ENCODE measurements at places on chromosomes 11 and 22. TPM values are rescaled to one million over a fixed set of nuclear protein-coding genes. Genes with fewer than 3 reads are reported as not detected.

DNA sequence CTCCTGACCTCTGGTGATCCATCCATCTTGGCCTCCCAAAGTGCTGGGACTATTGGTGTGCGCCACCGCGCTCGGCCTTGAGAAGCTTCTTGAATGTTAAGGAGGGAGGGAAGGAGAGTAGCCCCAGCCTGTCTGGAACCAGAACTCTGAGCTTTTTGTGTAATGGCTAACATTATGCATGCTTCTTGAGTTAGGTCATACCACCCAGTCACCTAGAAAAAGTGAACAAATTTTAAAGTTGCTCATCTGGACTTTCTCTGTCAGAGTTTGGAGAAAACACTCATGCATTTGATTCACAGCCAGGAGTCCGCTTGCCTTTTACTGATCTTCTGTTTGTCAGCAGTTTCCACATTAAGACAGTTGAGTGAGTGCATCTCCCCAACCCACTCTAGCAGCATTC lies 82.1 kb downstream of the PPP6R3 start:
- DNase-seq: no peak

GRCh38 chr22:17639247-17639741 lies 737 bp downstream of the BCL2L13 start:
- peak; percentile 67 for DNase-seq

DNA sequence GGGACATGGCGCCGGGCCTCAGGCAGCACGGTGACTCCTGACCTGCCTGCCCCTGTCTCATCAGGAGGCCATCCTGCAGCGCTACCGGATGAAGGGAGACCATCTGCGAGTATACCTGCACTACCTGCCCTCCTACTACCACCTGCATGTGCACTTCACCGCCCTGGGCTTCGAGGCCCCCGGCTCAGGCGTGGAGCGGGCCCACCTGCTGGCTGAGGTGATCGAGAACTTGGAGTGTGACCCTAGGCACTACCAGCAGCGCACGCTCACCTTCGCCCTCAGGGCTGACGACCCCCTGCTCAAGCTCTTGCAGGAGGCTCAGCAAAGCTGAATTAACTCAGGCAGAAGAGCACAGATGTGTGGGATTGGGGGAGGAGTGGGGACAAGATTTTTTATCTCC lies 10.2 kb upstream of the ST3GAL4 start:
- no peak for DNase-seq

GRCh38 chr22:22769434-22770279 lies 118.0 kb upstream of the IGLL5 start:
- DNase-seq: no peak

GRCh38 chr11:19803506-19803998 lies 90.9 kb downstream of the NAV2 start:
- no peak for DNase-seq

DNA sequence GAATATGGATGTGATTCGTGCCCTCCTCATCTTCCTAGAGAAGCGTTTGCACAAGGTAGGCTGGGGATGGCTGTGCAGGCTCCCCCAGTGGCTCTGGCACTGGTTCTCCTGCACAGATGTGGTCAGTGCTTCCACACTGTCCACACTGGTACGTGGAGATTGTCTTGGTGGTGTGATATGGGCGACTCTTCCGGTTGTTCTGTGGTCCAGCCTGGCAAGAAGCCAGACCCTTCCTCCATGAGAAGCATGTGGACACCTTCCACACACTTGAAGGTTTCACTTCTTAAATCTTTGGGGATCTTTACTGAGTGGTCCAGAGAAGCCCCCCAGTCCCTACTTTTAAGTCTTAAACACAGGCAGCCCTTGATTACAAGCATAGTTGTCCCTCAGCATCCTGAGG lies 3.8 kb downstream of the RIC8A start:
- no peak for DNase-seq

DNA sequence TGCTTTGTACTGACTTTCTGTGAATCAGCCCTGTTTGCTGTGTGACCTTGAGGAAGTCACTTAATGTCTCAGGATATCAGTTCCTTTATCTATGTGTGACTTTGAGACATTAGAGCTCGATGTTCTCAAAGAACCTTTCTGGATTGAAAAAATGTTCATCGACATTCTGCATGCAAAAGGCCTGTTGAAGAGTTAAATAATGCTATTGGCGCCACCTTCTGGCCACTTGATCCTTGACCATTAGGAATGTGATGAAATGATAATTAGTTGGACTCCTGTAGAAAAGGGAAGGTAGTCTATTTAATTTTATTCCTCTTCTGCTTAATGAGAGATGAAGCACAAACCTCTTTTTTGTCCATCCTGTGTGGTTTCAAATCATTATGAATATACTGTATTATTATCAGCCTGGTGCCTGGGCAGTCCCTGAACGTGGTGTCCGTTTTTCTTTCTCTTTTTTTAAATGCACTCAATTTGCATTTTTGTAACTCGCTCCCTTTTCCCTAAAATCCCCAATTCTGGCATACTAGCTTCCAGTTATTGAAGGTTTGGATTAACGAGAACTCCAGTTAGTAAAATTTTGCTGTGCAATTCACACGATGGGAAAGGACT lies 20.7 kb downstream of the ELF5 start:
- peak; percentile 81 for DNase-seq

GRCh38 chr11:34050581-34051348 lies 766 bp upstream of the CAPRIN1 start:
- peak; percentile 21 for DNase-seq

GRCh38 chr11:120310870-120311269 lies 14.2 kb upstream of the TLCD5 start:
- DNase-seq: no peak

DNA sequence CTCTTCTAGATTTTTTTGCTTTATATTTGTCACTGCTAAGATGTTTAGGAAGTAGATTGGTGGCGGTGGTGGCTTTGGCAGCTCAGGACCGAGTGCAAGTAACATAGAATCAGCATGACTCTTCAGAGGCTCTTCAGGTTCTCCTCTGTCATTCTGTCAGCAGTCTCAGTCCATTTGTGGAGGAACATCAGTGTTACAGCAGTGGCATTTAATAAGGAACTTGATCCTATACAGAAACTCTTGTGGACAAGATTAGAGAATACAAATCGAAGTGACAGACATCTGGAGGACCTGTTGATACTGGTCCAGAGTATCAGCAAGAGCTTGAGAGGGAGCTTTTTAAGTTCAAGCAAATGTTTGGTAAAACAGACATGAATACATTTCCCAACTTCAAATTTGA lies 82.2 kb upstream of the GNAZ start:
- no peak for DNase-seq

- peak; percentile 74 for DNase-seq
Observed at GRCh38 chr22:30602049-30602448, 4.9 kb upstream of the TCN2 start.

GRCh38 chr11:75152090-75152489 lies 1.2 kb downstream of the SLCO2B1 start:
- DNase-seq: no peak

DNA sequence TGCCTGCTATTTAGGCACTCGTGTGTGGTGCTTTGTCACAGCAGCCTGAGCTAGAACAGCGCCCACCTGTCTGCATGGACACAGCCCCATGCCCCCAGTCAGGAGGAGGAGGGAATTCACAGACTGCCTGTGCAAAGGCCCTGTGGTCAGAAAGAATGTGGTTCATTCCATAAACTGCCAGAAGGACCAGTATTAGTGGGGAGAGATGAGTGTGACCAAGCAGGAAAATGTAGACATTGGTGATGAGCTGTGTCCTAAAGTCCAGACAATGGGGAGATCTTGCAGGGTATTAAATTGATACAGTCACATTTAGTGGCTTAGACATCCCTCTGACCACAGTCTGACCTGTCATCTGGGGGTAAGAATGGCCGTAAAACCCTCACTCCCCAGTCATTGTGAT lies 83.7 kb upstream of the LINC01488 start:
- no peak for DNase-seq

DNA sequence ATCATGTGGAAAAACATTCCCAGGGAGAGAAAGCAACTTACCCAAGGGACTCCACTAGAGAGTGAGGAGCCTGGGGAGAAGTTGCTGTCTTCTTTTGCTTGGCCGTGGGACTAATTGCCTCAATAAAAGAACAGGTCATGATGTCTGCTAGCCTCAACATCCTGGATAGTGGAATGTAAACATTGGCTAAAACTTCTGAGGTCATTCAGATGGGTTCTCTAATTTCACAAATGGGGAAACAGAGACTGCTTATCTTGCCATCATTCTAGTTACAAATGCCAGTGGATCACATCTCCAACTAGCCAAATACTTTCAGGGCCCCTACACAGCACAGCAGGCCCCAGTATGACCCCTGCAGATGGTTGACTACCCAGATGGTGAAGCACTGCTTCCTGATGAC lies 28.4 kb upstream of the PAMR1 start:
- no peak for DNase-seq

GRCh38 chr22:43432883-43433415 lies 21.1 kb downstream of the MPPED1 start:
- DNase-seq: no peak

- no peak for DNase-seq
Observed at GRCh38 chr11:35005141-35005780, 88.8 kb downstream of the PDHX start.

DNA sequence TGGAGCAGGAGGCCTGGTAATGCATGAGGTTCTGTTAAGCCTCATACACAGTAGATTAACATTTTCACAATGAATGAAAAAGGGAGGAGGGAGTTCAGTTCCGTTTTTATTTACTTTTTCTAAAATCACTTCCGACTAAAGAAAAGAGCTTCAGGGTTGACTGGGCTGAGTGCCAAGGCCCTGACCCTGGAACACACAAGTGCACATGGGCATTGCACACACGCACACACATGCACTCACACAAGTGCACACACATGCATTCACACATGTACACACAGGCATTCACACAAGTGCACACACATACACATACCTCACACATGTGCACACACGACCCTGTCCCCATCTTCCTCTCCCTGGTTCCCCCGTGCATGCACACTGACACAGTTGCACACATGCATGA lies 303.3 kb downstream of the BRD1 start:
- DNase-seq: no peak

- DNase-seq: peak; percentile 42
Observed at GRCh38 chr11:1750481-1750839, at the start of gene IFITM10. Gene IFITM10, minus strand, starts transcription at chr11:1750595. Its CDS starts 153 bp downstream, at chr11:1750442.

- DNase-seq: no peak
Observed at GRCh38 chr11:81979448-81979847, 754.2 kb downstream of the FAM181B start.

GRCh38 chr22:29269731-29270474 lies 1.8 kb downstream of the EWSR1 start:
- no peak for DNase-seq

DNA sequence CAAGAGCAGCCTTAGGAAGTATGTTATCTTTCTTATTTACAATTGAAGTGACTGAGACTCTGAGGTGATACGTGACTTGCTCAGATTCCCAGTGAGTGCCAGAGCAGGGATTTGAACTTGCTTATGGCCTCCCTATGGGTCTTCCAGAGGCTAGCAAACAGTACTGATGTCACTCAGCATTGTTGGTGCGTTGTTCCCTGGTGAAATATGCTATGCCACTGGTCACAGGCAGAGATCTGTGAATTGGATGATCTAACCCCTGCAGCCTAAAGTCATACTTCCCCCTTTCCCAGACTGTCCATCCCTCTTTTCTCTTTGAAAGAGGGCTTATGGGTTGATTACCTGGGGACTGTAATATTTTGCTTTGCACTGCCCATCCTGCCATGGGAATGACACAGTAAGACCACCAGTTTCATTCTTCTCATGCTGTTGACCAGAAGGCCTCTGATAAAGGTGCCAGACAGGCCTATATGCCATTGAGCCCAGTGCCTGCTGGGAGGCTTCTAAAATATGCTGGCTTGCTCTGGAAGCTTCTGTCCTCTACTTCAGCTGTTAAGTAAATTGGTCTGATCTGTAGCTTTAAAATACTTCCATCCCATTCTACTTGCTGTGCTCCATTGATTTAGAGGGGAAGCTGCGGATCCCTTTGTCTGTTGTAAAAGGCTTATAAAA lies 152.2 kb upstream of the E2F8 start:
- no peak for DNase-seq

- no peak for DNase-seq
Observed at GRCh38 chr11:92253421-92253820, 28.8 kb downstream of the FAT3 start.

DNA sequence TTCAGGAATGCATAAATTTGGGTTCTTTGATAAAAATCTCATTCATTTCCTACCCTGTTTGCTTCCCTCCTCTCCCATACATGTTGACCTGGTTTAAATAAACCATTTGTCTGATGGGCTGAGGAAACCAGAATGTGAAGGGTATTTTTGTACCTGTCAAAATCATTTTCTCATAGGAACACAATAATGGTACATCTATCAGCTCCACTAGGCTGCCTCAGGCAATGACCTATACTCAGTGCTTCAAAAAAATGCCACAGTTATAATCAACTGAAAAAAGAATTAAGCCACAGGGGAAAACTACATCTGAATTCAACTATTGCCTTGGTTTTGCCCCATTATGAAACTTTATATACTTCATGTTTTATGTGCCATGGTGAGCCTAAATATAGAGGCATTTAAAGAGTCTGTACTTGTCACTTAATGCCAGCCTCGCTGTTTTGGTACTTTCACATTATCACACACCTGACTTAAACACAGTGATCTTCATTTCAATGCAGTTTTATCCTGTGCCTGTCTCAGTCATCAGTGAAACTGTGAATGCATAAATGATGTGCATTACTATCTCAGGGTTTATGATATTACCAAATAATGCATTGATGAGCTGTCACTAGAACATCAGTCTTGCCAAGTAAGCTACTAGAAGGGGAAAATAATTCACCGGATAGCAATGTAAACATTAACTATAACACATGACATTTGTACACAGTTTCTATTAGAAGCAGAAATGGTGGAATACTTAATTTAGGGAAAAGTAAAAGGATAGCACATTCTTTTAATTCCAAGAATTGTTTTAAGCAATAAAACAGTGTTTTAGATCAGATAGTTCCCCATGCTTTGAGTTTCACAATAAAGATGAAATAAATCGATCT lies 92.7 kb downstream of the MSANTD4 start:
- peak; percentile 10 for DNase-seq

- DNase-seq: no peak
Observed at GRCh38 chr22:29427176-29427760, 11.1 kb upstream of the RFPL1 start.

GSTT2 gene
- not detected for total RNA-seq

TUBA8 gene
- total RNA-seq: 0.88 TPM

NEFH gene
- 0.92 TPM for total RNA-seq

MS4A6E gene
- total RNA-seq: not detected

LIF gene
- 3.2 TPM for total RNA-seq

OR52A1 gene
- not detected for total RNA-seq

CD248 gene
- total RNA-seq: not detected

IGLL1 gene
- total RNA-seq: not detected
